ENCODE measurements at places on chromosomes 1 and 21. TPM values are rescaled to one million over a fixed set of nuclear protein-coding genes. Genes with fewer than 3 reads are reported as not detected.
A peak's percentile ranks its signal among the peaks of the same experiment; 100 is the strongest.

DNALI1 gene
- total RNA-seq = 28.6 TPM

TMEM82 gene
- total RNA-seq = not detected

ADCY10 gene
- total RNA-seq = 0.66 TPM

LYPD8 gene
- not detected for total RNA-seq

LRRC42 gene
- total RNA-seq = 45.4 TPM

GOLPH3L gene
- 17.3 TPM for total RNA-seq

LRRC39 gene
- total RNA-seq = 1.3 TPM

LMX1A gene
- not detected for total RNA-seq

DNA sequence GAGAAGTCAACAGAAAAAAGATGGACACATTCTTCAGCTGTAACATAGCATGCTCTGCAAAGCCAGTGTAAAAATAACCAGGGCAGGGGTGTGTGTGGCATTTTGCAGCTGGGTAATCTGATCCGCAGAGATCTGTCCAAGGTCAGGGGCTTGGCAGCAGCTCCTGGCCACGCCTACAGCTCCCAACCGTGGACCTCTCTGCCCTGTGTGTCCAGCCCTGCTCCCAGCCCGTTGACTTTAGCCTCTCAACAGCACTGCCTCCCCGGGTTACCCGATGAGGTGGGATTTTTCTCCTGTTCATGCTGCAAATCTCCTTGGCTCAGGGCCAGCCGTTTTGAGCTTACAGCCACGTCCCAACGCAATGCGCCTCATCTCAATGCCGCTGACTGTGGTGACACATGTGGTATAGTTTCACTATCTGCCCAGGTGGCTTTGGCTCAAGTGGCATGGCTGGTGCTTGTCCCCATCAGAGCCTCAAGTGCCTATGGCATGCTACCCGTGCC lies 68.1 kb downstream of the VWA5B1 start:
- H3K27me3 ChIP-seq = peaks cover 57% of the 10 kb centered on the region
- no peaks in the 10 kb centered on the region for H3K4me1 ChIP-seq
- H3K36me3 ChIP-seq = no peaks in the 10 kb centered on the region
- no peak overlapping the region for H3K27ac ChIP-seq

DNA sequence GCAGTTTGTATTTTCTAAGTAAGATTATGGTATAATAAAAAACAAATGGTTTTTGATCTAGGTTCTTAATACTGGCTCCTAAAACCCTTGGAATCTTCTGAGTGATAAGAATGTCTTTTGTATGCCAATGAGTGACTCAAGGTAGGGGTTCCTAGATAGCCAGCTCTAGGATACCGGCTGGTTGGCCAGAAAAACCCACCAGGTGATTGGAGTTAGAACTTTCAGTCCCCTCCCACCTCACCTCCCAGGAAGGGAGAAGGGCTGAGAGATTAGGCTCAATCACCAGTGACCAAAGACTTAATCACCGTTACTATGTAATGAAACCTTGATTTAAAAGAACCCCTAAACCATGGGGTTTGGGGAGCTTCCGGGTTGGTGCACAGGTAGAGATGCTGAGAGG lies 8.7 kb upstream of the BRDT start:
- no peak for DNase-seq
- no peaks in the 10 kb centered on the region for H3K27me3 ChIP-seq
- no peak overlapping the region for H3K27ac ChIP-seq
- no peaks in the 10 kb centered on the region for H3K36me3 ChIP-seq

GRCh38 chr1:185727726-185728125 lies 6.5 kb upstream of the HMCN1 start:
- H3K27ac ChIP-seq = no peak overlapping the region
- no peak overlapping the region for H3K4me3 ChIP-seq
- H3K36me3 ChIP-seq = peaks cover 3% of the 10 kb centered on the region
- H3K4me1 ChIP-seq = no peaks in the 10 kb centered on the region
- H3K27me3 ChIP-seq = no peaks in the 10 kb centered on the region

DNA sequence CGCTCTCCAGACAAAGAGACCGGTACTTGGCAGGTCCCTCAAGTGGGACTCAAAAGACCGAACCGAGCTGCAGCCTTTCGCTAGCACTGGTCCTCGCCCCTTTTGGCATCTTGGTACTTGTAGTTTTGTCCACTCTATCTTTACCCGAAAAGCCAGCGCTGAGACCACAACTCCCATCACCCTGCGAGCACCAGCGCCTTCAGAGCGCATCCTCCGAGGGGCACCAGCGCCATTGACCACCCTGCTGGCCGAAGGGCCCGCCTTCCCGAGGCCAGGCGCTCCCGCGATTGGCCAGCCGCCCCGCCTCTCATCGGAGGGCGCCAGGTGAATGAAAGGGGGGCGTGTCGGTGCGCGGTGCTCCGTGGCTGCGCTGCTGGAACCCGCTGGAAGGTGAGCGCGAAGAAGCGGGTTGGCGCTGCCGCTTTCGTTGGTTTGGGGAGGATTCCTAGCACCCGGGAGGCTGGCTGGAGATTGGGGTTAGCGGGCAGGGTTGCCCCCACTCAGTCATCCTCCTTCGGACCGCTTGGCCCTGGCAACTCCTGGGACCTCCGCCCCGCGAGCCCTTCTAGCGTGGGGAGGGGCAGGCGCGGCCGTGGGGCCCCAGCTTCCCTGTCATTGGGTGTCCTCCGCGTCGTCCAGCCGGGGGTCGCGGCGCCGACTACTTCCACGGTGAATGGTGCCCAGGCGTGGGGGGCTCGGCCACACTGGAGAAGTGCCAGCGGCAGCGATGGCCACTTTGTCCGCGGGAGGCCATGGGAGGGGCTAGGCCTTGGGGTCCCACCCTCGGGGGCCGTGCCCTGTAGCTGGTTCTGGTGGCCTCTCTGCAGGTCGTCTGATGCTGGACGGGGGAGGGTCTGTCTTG lies at the start of gene ZBTB8B:
Gene ZBTB8B, plus strand, starts transcription at position 357 of the 862 bp plus-strand sequence. CDS start 5,553 bp downstream, outside the sequence.
- peak; percentile 91 for DNase-seq
- H3K27ac ChIP-seq = peak within 1 kb of the TSS; percentile 78
- peaks cover 18% of the 10 kb centered on the region for H3K4me1 ChIP-seq
- peak within 1 kb of the TSS; percentile 96 for H3K4me3 ChIP-seq

DNA sequence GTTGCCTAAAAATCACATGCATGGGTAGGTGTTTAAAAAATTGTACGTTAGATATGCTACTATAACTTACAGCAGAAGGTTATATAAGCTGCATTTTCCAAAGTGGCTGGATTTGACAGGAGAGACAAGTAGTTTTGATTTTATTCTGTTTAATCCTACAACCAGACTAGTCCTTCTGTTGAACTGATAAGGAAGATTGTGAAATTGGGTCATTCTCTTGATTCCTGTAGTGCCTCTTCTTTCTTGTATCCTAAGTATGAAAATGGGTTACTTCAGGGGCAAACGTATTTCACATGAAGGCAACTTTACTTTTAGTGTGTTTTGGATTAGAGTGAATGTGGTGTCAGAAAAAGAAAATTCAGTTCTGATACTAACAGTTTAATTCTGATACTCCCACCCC lies 19.0 kb downstream of the CDC42 start:
- no peaks in the 10 kb centered on the region for H3K27me3 ChIP-seq
- H3K4me3 ChIP-seq = no peak overlapping the region
- no peak overlapping the region for H3K27ac ChIP-seq
- no peak for DNase-seq
- peaks cover 24% of the 10 kb centered on the region for H3K4me1 ChIP-seq

GRCh38 chr1:19776287-19776686 lies 23.4 kb downstream of the TMCO4 start:
- no peak for DNase-seq
- peaks cover 3% of the 10 kb centered on the region for H3K27me3 ChIP-seq
- H3K4me1 ChIP-seq = no peaks in the 10 kb centered on the region
- H3K4me3 ChIP-seq = no peak overlapping the region
- no peak overlapping the region for H3K27ac ChIP-seq

DNA sequence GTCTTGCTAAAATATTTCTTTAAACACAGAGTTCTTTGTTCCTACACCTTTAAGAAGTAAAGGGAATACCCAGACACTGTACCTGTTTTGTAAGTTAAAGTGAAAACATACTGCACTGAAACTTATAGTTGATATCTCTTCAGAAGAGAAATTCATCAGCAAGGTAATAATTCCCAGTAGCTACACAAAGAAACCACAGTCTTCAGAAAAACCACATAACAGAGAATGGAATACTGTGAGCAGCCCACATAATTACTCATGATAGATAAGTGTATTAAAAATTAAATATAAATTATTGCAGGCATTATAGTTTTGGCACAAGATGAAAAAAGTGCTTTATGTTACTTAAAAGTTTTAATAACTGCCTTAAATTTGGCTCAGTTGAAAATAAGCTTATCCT lies 276.6 kb downstream of the SETD4 start:
- DNase-seq = no peak
- no peak overlapping the region for H3K27ac ChIP-seq
- H3K4me1 ChIP-seq = no peaks in the 10 kb centered on the region

GRCh38 chr1:201982623-201983379 lies at the start of gene RNPEP:
Gene RNPEP (plus strand): TSS chr1:201982648. CDS start chr1:201982667, 19 bp downstream.
- H3K36me3 ChIP-seq = no peaks in the 10 kb centered on the region
- H3K4me3 ChIP-seq = peak within 1 kb of the TSS; percentile 98
- peak within 1 kb of the TSS; percentile 58 for H3K27ac ChIP-seq
- no peaks in the 10 kb centered on the region for H3K27me3 ChIP-seq
- H3K4me1 ChIP-seq = peaks cover 27% of the 10 kb centered on the region

DNA sequence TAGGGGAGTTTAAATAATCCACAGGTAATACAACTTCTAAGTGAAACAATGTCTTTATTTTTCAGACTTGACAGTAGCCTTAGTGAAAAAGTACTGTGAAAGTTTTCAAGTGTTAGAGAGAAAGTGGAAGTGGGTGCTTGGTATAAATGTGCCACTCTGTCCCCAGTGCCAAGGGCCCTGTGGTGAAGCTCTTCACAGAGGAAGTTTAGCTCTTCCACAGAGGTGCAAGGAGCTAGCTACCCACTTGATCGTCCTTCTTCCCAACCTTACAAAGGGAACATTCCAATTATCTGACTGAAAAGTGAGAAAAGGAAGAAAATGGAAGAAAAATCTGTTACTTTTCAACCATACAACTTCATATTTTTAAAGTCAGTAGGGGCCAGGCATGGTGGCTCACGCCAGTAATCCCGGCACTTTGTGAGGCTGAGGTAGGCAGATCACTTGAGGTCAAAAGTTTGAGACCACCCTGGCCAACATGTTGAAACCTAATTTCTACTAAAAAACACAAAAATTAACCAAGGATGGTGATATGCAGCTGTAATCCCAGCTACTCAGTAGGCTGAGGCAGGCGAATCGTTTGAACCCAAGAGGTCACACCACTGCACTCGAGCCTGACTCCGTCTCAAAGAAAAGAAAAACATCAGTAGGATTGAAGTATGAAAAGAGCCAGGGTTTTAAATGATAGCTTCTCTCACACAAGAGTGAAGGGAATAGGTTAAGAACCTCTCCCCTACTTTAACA lies 41.0 kb upstream of the PTPRC start:
- DNase-seq = no peak
- no peak overlapping the region for H3K27ac ChIP-seq
- H3K4me3 ChIP-seq = no peak overlapping the region
- H3K36me3 ChIP-seq = no peaks in the 10 kb centered on the region

GRCh38 chr1:181423301-181423918 lies 59.9 kb upstream of the CACNA1E start:
- peak; percentile 37 for DNase-seq
- no peaks in the 10 kb centered on the region for H3K36me3 ChIP-seq
- H3K27ac ChIP-seq = no peak overlapping the region
- H3K4me1 ChIP-seq = peaks cover 11% of the 10 kb centered on the region

DNA sequence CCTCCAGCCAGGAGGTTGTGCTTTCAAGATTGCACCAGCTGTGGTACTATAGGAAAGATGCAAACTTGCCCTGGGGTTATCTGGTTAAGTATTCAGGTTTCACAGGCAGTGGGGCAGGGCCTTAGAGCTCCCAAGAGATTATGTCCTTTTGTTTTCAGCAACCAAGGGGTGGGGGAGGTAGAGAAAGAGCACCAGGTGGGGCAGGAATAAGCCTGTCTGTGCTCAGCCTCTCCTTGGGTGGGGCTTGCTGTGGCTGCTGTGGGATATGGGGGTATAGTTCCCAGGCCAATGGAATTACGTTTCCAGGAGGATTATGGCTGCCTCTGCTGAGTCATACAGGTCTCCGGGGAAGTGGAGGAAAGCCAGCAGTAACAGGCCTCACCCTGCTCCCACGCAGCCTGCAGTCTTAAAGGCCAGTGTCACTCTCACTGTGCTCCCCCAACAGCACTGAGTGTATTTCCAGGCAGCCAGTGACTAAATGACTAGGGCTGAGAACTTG lies 508.6 kb downstream of the RWDD3 start:
- DNase-seq = no peak
- peak overlapping the region; percentile 22 for H3K27ac ChIP-seq
- H3K36me3 ChIP-seq = no peaks in the 10 kb centered on the region

GRCh38 chr1:199859491-199859933 lies 168.0 kb upstream of the NR5A2 start:
- no peak overlapping the region for H3K4me3 ChIP-seq
- no peaks in the 10 kb centered on the region for H3K36me3 ChIP-seq
- DNase-seq = no peak

- H3K4me1 ChIP-seq = peaks cover 51% of the 10 kb centered on the region
- peak overlapping the region; percentile 97 for H3K27ac ChIP-seq
- peak overlapping the region; percentile 95 for H3K4me3 ChIP-seq
Observed at GRCh38 chr1:150148837-150149270, 862 bp upstream of the PLEKHO1 start.

DNA sequence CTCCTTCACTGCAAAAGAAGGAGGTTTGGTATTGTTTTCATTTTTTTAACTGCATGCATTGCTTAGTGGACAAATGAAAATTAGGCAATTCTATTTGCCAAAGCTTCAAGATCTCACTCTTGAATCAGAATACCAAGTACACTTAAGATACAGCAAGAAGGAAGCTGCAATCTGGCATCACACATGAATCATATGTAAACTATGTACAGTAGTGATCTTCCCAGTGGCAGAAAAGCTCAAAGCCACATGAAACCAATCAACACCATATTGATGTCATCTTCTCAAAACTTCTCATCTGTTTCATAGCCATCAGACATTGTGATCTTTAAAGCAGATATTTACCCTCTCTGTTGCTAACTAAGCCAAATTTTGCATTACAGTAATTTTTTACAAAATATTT lies 550.1 kb downstream of the LTN1 start:
- DNase-seq = no peak
- no peaks in the 10 kb centered on the region for H3K27me3 ChIP-seq
- H3K4me3 ChIP-seq = no peak overlapping the region

- H3K4me3 ChIP-seq = peak overlapping the region; percentile 17
- H3K27me3 ChIP-seq = no peaks in the 10 kb centered on the region
- no peaks in the 10 kb centered on the region for H3K36me3 ChIP-seq
- no peak for DNase-seq
- H3K27ac ChIP-seq = no peak overlapping the region
Observed at GRCh38 chr1:58813361-58813760, 29.5 kb upstream of the JUN start.

DNA sequence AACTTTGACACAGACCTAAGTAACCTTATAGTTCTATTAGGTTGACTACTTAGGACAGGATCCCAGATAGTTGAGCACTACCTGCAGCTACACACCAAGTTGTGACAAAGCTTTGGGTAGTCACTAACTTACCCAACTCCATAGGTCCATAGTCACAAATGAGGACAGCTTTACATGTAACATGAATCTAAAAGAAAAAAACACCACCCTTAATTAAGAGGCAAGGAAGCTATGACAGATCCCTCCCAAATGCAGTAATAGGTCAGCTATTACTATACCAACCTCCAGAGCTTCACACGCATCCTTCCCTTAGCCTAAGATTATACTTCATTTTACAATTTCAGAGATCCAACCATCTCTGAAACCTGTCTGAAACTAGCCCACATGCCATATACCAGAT lies 12.7 kb upstream of the RAB42 start:
- peaks cover 31% of the 10 kb centered on the region for H3K36me3 ChIP-seq
- peaks cover 40% of the 10 kb centered on the region for H3K4me1 ChIP-seq
- peak overlapping the region; percentile 81 for H3K27ac ChIP-seq
- H3K4me3 ChIP-seq = peak overlapping the region; percentile 94
- DNase-seq = no peak
